ENCODE measurements at places on chromosomes 6 and 20. TPM values are rescaled to one million over a fixed set of nuclear protein-coding genes. Genes with fewer than 3 reads are reported as not detected.

RAB44 gene
- 0.16 TPM for total RNA-seq

NMBR gene
- total RNA-seq: not detected

SGK2 gene
- 6.9 TPM for total RNA-seq

TMC2 gene
- total RNA-seq: not detected

MCM3 gene
- total RNA-seq: 38.5 TPM

SLC12A5 gene
- not detected for total RNA-seq

GRCh38 chr6:71488186-71488585 is 199.6 kb downstream of the OGFRL1 start:
- no peak for DNase-seq

- DNase-seq: no peak
Observed at GRCh38 chr20:13922241-13922640, 68.2 kb downstream of the SEL1L2 start.

- DNase-seq: no peak
Observed at GRCh38 chr6:112470950-112471349, 123.8 kb downstream of the RFPL4B start.

DNA sequence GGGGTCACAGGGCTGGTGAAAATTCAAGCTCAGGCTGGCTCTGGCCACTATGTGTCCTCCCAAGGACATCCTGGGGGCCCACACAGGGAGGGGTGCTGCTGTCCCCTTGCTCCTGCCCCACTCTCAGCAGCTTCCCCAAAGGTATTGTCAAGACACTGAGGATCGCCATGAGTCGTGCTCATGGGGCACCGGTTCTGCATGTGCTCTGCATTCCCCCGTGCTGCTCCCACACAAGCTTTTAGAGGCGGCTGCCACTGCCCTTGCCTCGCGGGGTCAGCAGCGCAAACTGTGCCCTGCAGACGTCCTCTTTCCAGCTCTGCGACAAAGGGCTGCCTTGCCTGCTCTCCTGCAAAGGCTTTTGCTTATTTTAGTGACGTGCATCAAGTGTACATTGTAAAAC is 179.8 kb downstream of the ERMARD start:
- no peak for DNase-seq

DNA sequence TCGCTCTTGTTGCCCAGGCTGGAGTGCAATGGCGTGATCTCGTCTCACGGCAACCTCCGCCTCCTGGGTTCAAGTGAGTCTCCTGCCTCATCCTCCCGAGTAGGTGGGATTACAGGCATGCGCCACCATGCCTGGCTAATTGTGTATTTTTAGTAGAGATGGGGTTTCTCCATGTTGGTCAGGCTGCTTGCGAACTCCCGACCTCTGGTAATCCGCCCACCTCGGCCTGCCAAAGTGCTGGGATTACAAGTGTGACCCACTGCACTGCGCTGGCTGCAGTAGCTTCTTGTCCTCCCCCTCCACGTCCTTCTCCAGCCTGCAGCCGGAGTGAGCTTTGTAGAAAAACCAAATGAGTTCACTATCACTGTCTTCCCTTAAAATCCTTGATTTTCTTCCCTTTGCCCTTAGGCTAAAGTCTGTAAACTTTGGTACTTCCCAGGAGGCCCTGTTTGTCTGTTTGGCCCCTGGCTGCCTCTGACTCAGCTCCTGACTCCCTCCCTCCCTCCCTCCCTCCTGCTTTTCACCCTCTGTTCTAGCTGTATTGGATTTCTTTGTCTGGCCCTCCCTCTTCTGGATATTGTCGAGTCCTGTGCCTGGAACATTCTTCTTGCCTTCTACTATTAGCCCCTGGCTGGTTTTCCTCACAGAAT is 12.9 kb downstream of the PARD6B start:
- no peak for DNase-seq

DNA sequence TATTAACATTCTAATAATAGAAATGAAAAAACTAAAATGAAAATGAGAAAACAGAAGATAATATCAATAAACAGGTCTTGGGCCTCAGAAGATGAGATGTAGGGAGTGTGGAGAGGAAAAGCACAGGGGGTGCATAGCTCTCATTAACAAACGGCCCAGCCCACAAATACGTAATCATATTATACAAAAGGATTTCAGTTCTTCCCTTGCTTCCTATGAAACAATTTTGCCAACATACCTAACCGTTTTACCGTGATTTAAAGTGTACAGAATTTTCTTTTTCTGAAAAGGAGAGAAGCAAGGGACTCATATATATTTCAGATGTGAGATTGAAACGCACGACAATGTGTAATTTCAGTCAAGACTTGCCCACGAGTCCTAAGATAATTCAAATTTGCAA is 136.0 kb downstream of the HFE start:
- DNase-seq: no peak

GRCh38 chr6:90263633-90264032 is 33.0 kb downstream of the BACH2 start:
- DNase-seq: no peak

DNA sequence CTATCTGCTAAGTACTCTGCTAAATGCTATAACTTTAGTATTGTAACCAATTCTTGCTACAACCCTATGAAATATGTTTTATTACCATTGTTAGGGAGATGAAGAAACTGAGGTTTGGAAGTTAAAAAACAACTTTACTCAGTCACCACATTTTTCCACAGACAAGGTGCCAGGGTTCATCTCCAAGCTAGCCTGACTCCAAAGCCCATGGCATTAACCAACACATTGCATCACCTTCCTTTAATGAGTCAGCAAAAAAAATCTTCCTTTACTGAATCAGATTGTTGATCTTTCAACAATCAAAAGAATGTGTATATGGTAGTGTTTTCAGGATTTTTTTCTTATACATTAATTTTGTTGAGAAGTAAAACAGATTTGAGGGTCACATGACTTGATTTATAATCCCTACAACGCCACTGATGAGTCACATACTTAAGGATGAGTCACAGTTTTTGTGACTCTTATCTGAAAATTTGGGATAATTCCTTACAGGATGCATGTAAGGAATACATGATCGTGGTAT is 41.5 kb downstream of the MAN1A1 start:
- DNase-seq: no peak

GRCh38 chr20:52768694-52769093 is 203.5 kb upstream of the TSHZ2 start:
- DNase-seq: no peak

- DNase-seq: no peak
Observed at GRCh38 chr20:52747845-52748284, 224.3 kb upstream of the TSHZ2 start.

All from suprapubic skin (tissue), 4 donors.